ENCODE measurements at places on chromosomes 11 and 22.
A peak's percentile ranks its signal among the peaks of the same experiment; 100 is the strongest.

GRCh38 chr11:110431051-110431672 is 1.4 kb downstream of the FDX1 start:
- no peak for DNase-seq

GRCh38 chr11:78714539-78714938 is 139.9 kb upstream of the NARS2 start:
- DNase-seq, result no peak

DNA sequence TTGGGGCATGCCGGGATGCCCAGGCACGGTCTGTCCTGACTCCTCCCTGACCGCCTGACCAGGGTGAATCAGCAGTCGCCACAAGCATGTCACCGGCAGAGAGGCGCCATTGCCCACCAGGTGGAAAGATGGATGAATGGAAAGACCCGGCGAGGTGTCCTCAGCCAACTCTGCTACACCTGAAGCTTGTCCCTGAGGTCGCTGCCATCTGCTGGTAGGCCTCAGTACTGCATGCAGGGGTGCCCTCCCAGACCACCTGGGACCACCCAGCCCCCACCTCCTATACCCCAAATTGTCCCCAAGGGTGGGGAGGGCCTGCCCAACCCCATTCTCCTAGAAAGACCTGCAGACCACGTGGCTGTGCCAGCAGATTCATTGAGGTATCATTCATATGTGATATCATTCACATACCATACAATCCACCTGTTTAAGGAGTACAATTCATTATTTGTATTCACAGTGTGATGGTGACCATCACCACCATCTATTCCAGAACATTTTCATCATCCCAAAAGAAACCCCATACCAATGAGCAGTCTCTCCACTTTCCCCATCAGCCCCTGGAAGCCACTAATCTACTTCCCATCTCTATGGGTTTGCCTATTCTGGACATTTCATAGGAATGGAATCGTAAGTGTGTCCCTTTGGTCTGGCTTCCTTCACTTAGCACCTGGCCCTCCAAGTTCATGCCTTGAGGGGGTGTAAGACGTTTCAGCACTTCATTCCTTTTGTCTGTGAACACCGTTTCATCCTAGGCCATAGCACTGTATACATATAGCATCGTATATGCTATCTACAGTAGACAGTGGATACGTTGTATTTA is 17.5 kb downstream of the FGF3 start:
- no peak for DNase-seq

DNA sequence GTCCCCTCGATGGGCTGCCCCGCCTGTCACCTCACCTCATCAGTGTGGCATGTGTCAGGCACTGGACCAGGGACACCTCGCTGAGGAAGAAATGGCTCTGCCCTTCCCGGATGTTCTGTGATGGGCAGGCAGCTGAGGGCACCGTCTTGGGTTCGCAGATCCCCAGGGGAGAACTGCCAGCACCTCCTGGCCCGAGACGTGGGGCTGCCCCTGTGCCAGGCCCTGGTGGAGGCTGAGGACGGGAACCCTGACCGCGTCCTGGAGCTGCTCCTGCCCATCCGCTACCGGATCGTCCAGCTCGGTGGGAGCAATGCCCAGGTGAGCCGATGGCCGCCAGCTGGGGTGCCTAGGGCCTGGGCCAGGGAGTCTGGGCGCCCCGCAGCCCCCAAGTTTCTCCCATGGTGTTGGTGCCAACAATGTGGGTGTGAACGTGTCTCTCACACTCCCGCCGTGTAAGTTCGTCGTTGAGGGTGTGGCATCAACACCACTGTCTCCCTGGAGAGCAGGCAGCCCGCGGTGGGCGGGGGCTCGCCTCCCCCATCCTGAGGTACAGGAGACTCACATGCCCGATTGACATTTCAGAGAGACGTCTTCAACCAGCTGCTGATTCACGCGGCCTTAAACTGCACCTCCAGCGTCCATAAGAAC is 7.3 kb upstream of the GTSE1 start:
- DNase-seq, result no peak

DNA sequence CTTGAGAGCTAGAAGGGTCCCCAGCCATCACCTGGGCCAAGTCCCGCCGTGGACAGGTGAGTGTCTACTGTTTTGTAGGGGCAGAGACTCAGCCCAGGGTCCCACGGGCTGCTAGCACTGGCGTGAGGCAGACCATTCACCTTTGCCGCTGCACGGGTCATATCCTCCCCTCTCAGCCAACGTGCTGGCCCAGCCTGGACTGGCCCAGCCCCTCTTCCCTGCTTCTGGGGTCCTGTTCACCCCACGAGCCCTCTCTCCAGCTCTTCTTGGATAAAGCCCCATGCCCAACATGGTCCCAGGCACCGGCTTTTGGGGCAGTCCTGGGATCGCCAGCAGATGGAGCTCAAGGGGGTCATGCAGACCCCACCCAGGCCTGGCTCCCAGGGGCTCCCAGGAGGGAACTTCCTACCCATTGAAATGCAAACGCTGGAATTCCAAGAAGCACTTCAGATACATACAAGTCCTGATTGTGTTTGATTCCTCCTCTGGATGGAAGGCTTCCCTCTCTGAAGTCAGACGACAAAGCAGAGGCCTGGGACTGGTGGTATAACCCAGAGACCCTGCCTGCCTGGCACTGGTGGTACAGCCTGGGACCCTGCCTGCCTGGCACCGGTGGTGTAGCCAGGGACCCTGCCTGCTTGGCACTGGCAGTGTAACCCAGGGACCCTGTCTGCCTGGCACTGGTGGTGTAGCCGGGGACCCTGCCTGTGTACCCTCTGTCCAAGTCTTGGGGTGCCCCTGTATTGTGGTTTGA is 8.9 kb upstream of the SEPTIN5 start:
- DNase-seq, result no peak

DNA sequence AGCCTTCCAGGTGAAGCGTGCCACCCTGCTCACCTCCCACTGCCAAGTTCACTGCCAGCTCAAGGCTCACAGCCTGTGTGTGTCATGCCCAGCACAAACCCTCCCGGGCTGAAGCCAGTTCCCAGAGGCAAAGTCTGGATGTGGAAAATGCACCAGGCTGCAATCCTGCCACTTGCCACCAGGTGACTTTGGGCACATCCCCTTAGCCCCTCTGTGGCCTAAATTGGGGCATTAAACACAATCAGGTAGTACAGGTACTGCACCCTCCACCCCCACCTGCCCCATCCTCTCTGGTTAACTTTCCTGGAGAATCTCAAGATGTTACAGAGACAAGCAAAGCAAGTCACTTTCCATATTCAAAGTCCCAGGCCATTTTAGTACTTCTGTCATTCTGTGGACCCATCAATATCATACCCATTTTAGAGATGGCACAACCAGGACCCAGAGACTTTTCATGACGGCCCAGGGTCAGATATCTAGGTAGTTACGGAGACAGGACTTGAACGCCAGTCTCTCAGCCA is 1.8 kb upstream of the RASD2 start:
- peak; percentile 14 for DNase-seq

DNA sequence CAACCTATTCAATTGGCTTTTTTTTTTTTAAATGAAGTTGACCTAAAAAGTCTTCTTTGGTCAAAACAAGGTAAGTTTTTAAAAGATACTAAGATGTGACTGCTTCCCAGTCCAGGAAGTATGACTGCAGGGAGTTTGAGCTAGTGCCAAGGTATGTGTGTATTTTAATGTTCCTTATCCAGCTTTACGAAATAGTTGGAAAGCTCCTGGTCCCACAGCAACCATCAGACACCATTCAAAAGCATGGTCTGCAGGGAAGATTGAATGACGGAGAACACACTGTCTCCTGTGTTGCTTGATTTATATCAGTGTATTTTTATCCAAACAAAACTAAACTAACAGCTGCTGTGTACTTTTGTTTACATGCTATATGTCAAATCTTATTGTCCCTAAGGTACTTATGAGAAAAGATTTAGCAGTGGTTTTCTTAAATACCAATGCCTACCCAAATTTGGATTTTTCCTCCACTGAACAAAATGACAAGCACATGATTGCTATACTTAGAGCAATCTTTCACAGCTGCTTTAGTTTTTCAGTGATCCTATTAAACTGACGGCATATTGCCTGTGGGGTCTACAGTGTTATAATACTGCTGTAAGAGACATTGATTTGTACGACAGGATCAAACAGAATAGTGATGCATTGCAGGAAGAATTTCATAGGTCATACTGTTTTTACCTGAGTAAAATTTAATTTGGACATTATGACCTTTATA is 122.9 kb downstream of the DCDC1 start:
- DNase-seq, result no peak

DNA sequence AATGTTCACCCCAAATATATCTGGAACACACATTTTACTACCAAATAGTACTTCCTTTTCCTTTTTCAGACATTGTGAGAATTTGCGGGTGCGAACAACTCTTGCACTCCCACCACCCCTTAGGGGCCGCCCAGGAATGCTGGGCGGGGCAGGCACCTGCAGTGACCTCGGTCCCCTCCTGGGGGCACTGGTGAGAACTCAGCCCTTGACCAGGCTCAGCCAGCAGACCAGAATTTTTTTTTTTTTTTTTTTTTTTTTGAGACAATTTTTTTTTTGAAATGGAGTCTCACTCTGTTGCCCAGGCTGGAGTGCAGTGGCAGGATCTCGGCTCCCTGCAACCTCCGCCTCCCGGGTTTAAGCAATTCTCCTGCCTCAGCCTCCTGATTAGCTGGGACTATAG is 75.8 kb downstream of the ARHGAP8 start:
- DNase-seq, result no peak

- DNase-seq, result no peak
These were observed 49.6 kb upstream of the SLC35C1 start for GRCh38 chr11:45755281-45755859.

DNA sequence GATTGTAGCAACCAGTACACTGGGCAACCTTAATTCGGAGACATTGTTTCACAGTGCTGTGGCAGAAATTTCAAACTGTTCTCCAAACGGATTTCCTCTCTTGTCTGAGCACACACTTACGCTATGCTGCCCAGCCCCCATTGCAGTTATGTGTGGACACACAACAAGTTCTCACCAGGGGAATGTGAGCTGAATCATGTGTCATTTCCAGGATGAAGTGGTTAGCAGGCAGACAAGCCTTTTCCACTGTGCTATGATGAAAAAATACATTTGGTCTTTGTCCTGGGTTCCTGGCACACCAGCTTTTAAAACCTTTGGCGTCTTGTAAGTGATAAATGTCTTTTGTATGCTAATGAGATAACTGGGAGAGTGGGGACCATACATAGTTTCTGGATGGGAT is 46.9 kb upstream of the SYT9 start:
- no peak for DNase-seq

- no peak for DNase-seq
These were observed 427.9 kb upstream of the CCDC179 start for GRCh38 chr11:23288003-23288783.

DNA sequence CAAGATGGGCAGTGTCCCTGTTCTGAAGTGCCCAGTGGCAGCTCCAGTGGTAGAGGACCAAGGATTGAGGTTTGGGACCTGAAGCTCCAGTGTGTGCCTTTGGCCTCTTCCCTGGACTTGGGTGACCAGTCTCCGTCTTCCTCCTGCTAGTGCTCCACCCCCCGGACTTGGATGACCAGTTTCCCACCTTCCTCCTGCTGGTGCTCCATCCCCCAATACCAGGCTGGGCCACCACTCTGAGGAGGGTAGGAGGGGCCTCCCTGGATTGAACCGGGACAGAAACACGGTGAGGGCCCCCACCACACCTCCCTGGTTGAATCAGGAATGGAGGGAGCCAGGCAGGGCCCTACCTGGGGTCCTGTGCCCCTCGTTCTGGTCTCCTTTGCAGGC is 10.9 kb upstream of the NEAT1 start:
- no peak for DNase-seq

DNA sequence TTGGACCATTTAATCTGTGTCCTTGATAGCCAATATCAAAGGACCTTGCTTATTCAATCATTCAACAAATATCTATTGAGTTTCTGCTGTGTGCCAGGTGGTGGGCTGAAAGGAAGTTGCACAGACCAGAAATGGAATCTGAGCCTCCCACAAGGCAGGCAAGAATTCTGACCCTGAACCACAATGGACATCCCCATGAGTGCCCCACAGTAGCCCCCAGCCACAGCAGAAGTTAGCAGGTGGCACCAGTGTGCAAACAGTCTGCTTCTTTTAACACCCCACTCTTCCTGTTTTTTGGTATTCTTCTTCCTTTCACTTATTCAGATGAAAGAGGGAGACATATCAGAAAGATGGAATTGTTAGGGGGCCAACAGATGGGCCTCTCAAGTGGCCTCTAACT is 12.2 kb upstream of the SERPING1 start:
- no peak for DNase-seq

DNA sequence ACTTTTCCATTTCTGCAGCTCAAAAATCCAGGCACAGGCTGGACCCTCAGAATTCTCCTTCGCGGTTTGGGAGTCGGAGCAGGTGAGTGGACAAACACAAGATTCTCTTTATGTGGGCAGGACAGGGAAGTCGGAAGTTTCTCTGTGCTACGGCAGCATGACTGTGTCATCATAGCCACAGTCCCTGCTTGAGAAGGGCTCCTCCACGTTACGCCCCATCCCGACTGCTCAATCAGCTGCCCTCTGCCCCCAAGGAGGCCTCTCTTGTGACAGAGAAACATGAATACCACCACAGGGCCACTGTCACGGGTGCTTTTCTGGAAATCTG is 89.0 kb upstream of the SHISAL1 start:
- no peak for DNase-seq

DNA sequence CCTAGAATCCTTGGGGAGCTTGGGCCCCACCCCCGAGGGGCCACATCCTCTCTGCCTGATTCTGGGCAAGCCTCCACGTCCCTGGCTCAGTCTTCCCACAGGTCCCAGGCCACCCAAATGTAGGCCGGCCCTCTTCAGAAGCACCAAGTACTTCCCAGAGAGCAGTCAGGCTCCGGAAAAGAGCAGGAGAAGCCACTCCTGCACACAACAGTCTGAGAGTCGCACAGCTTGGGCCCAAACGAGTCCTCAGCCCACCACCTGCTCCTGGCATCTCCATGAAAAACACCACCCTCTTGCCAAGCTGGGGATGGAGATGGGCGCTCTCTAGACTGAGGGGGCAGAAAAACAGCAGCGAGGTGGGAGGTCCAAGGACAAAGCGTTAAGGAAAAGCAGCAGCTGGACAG is 15.4 kb downstream of the EHD1 start:
- DNase-seq, result no peak

DNA sequence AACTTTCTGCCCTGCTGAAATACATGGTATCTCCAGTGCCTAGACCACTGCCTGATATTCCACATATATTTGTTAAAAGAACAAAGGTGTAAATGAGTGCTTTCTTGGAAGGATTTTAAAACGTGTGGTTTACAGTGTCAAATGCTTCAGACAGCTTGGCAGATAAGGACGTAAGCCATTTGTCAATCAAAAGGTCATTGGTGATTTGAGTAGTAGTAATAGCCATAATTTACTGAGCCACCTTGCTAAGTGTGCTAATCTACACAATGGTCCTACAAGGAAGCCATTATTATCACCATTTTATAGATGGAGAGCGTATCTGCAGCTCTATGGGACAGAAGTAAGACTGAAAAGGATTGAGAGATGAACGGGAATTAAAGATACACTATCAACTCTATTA is 186.8 kb upstream of the MPPED2 start:
- DNase-seq, result no peak

DNA sequence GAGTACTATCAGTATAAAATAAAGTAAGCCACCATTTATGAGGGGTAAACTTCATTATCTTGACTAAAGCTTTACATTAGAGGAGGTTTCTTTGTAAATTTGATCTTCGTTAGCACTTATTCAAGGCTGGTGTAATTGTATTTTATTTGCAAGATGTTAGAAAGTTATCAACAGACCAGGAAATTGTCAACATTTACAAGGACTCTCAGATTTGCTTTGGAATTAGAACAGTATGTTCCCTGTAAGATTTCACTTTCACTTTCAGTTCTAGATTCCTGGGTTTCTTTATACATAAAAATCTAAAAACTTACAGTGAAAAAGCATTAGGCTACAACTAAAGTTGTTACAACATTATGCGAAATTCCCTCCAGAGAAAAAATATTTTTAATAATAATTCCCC is 4.6 kb upstream of the BIRC3 start:
- no peak for DNase-seq

- no peak for DNase-seq
These were observed 602.6 kb downstream of the NTM start for GRCh38 chr11:131973061-131973460.
